ENCODE measurements at places on chromosomes 7 and 10.

- DNase-seq = no peak
Observed at GRCh38 chr10:23368816-23369640, 24.4 kb upstream of the C10orf67 start.

DNA sequence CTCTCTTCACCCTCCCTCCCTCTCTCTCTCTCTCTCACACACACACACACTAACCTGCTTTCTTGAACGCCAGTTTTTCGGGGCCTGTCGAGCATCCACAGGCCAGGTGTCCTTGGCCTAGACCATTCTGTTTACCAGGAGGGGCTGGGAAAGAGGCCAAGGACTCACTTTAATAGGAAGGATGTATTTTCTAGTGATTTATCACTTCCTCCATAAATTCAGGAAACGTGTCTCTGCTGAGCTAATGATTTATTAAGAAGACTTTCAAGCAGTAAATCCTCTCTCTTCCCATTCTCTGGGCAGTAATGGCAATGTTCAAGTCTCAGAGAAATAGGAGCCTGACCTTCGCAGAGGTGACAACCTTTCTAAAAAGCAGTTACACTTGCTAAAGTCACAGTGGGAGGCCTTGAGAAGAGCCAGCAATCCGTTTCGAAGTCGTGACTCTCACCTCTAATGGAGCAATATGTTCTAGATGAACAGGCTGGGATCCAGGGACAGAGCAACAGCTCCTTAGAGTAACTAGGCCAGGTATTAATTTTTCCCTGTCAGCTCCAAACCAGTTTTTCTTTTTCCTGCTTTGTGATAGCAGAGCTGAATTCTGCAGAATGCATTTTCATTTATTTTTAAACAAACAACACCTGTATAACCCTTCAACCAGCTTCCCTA, 1357.5 kb upstream of the SORCS1 start:
- no peak for DNase-seq

DNA sequence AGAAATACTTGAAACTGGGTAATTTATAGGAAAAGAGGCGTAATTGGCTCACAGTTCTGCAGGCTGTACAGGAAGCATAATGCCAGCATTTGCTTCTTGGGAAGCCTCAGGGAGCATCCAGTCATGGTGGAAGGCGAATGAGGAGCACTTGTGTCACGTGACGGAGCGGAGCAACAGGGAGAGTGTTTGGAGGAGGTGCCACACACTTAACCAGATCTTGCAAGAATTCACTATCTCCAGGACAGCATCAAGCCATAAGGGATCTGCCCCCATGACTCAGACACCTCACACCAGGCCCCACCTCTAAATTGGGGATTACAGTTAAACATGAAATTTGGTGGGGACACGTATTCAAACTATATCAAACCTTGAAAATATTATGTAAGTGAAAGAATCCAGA, 89.3 kb downstream of the WIPF3 start:
- no peak for DNase-seq

GRCh38 chr7:128741491-128741890, 2.3 kb downstream of the CALU start:
- DNase-seq = no peak

GRCh38 chr7:102427019-102427405, 6.4 kb upstream of the ORAI2 start:
- no peak for DNase-seq

GRCh38 chr10:126075009-126075408, 178.6 kb downstream of the FANK1 start:
- DNase-seq = no peak

DNA sequence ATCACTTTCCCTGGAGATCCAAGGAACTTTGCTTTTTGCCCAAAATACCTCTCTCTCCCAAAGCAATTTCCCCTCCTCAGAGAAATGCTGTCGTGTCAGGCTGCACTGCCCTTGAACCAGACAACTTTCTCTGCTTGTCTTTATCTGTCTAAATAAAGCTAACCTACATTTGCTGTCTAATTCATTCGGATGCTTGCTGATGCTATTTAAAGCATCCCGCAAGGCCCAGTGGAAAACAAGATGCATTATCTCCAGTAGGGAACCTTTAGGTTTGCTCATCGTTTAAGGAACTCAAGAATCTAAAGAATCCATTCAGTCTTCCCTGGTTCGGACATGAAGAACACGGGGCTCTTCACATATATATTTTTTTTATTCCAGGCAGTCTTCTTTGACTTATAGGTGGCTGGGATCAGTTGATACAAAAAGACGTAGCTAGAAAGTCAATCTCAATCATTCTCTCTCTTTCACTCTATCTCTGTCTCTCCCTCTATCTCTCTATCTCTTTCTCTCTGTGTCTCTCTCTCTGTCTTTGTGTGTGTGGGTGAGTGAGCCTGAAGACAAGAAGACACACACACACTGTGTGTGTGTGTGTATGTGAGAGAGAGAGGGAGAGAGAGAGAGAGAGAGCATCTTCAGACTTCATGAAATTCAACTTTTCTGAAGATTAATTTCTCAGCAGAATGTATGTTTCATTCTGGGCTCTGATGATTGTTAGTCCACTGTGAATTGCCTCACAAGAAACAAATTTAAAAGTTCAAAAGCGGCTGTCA, 92.8 kb upstream of the MKLN1 start:
- no peak for DNase-seq

GRCh38 chr7:81664304-81664703, 105.5 kb downstream of the HGF start:
- no peak for DNase-seq
